Epithelial cell of prostate (primary cell): ENCODE measurements at places on chromosomes 7 and 10.
A peak's percentile ranks its signal among the peaks of the same experiment; 100 is the strongest.

GRCh38 chr7:147492606-147493005 lies 1098.0 kb upstream of the C7orf33 start:
- peak; percentile 24 for DNase-seq

DNA sequence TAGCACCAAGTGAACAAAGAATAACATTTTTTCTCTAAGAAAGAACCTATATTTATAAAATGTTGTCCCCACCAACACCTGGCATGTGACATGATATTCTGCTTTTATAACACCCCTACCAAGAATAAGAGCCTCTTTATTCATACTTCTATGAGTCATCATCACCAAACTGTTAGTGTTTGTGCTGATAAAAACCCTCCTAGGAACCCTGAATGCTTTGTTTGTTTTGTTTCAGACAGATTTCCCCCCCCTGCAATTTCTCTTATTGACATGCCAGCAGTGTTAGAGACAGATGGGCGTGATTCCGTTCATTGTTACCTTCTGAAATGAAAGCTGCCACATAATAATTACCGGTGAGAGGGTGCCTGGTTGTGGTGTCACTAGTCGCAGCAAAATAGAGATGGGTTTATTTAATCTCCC lies 651.1 kb downstream of the SORCS1 start:
- no peak for DNase-seq

- DNase-seq: no peak
Observed at GRCh38 chr7:95590387-95591248, 5.7 kb downstream of the PDK4 start.

- no peak for DNase-seq
Observed at GRCh38 chr10:24574578-24575155, 149.0 kb downstream of the ARHGAP21 start.
